Airway epithelial cell (primary cell): ENCODE measurements at places on chromosomes 13 and 19. TPM values are rescaled to one million over a fixed set of nuclear protein-coding genes. Genes with fewer than 3 reads are reported as not detected.

ZNF284 gene
- total RNA-seq: 1.6 and 1.7 TPM in 2 replicates

ZFP28 gene
- 4.5 and 5.0 TPM in 2 replicates for total RNA-seq

KIR2DL4 gene
- total RNA-seq: not detected in 2 replicates

VPS36 gene
- total RNA-seq: 15.9 and 19.9 TPM in 2 replicates

CACNG7 gene
- not detected in 2 replicates for total RNA-seq

CBY2 gene
- total RNA-seq: not detected in 2 replicates

ZNF568 gene
- total RNA-seq: 1.2 and 2.8 TPM in 2 replicates

KLF16 gene
- total RNA-seq: 19.2 and 22.6 TPM in 2 replicates

NPAS1 gene
- total RNA-seq: 0.51 and 1.7 TPM in 2 replicates

REXO1 gene
- total RNA-seq: 16.8 and 22.7 TPM in 2 replicates

CCDC8 gene
- total RNA-seq: 30.8 and 39.1 TPM in 2 replicates

ATP8A2 gene
- under 0.01 and 0.07 TPM in 2 replicates for total RNA-seq

APC2 gene
- total RNA-seq: 0.05 and 0.07 TPM in 2 replicates

RAVER1 gene
- total RNA-seq: 18.6 and 32.0 TPM in 2 replicates

CYP4F3 gene
- 1.9 and 2.1 TPM in 2 replicates for total RNA-seq

FUT3 gene
- 12.6 and 15.4 TPM in 2 replicates for total RNA-seq

PGLYRP2 gene
- not detected in 2 replicates for total RNA-seq
